ENCODE measurements at places on chromosomes 4 and X.

DNA sequence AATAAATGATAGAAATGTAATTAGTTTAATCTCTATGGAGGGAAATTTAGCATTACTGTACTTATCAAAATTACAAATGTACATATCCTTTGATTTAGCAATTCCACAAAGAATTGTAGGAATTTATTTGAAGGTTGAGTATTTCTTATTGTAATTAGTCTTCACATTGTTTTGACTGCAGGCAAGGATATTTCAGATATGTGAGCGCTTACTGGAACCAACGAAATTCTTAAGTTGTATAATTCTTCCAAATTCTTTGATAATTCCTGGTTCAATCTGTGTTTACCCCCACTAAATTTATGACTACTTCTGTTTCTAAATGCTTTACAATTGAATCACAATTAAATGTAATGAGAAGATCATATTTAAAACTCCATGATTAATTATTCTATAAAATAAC lies 26.9 kb upstream of the WWC2 start:
- DNase-seq: no peak

DNA sequence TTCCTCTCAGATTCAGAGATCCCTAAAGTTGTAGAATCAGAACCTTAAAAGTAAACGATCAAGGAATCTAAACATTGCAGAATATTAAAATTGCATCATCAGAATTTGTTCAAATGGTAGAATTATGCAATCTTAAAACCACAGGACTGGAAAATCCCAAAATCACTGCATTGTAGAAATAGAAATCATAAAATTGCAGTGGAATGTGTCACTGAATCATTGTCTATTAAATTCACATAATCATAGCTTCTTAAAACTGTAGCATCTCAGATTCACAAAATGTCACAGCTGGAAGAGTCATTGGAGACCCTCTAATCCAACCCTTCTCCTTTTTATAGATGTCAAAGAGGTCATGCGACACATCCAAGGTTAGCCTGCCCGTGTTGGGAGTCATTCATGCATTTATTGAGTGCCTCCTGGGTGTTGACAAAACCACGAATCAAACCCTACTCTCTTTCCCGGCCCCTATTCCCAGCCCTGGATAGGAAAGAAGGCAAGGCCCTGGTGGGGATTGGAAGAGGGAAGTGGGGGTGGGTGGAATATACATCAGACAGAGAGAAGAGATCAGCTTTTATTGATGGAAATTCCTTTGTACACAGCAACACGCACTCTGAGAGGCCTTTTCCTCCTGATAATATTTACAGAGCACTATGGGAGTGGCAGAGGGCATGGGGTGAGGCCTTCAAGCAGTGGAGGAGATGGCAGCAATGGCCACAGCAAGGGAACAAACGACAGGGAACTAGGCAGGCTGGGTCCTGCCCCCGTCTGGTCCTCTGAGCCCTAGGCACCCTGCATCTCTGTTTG lies 15.4 kb downstream of the IQSEC2 start:
- no peak for DNase-seq

DNA sequence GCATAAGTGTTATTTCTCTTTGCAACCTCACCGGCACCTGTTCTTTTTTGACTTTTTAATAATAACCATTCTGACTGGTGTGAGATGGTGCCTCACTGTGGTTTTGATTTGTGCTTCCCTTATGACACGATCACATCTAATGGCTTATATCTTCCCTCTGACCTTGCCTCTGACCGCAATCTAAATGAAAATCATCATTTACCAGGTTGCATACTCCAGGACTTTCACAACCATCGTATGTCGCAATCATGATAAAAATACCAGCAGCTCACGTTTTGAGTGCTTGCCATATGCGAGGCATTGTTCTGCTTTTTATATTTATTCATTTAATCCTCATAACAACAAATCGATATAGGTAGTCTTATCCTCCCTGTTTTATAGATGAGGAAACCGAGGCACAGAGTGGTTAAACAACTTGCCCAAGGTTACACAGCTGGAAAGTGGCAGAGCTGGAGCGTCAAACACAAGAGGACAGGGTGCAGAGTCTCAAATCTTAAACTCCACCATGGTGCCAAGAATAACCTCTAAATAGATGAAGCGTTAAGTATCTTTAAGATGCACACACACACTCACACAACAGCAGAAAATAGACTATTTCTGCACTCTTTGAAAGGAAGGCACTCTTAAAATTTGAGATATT lies 102.2 kb downstream of the SEL1L3 start:
- DNase-seq: no peak

DNA sequence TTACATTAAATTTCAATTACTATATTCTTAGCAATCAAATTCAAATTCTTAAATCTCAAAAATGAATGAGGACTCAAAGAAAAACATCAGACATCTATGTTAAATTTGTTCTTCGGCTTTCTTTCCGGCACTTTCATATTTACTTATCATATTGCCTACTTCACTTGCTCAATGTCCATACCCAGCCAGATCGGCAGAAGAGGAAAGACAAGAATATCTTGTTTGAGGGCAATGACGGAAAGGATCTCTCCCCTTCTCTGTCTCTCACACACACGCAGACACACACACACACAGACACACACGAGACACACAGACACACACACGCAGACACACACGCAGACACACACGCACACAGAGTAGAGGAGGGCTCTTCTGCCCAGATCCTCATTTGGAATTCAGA lies 13.2 kb upstream of the IRF2 start:
- no peak for DNase-seq

DNA sequence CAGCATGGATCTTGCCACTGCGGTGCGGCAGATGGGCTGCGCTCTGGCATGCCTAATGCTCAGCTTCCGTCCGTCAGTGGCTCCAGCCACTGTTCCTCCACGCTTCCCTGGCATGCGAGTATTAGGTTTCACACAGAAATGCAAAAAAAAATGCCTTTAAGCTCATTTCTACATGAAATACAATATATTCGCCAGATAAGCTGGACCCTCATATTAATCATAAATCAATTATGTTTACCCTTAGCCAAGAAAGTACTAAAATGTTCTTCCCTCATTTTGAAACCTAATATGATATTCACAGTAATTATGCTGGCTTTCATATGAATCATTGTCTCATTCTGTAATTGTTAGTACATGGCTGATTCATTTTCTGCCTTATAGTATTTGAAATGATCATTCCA lies 115.5 kb upstream of the FAM241A start:
- DNase-seq: no peak

DNA sequence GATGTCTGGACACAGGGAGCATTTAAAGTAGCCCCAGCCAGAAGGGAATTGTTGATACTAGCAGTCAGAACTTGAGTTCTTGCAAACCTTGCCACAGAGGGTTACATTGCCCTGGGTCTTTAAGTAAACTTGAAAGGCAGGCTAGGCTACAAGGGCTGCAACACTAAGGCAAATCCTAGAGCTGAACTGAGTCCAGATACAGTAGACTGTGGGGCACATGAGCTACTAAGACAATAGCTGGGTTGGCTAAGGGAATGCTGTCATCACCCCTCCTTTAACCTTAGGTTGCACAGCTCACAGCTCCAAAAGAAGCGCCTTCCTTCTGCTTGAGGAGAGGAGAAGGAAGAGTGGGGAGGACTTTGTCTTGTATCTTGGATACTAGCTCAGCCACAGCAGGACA lies 35.6 kb downstream of the SH3BGRL start:
- DNase-seq: no peak

DNA sequence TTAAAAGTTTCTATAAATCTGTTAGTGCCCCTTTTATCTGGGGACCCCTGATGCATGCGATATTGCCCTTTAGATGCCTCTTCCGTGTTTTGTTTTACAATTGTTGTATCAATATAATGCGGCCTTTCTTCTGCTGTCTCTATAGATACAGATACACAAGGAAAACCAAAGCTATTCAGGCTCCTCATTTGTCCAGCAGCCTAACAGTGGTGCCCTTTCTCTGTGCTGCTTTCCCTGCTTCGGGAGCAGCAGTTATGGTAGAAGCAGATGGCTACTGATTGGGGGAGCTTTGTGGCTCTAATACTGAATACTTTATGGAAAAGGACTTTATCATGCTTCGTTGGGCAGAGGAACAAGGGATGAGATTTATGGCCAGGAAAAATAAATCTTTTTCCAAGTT lies 10.6 kb upstream of the PRDM8 start:
- no peak for DNase-seq

DNA sequence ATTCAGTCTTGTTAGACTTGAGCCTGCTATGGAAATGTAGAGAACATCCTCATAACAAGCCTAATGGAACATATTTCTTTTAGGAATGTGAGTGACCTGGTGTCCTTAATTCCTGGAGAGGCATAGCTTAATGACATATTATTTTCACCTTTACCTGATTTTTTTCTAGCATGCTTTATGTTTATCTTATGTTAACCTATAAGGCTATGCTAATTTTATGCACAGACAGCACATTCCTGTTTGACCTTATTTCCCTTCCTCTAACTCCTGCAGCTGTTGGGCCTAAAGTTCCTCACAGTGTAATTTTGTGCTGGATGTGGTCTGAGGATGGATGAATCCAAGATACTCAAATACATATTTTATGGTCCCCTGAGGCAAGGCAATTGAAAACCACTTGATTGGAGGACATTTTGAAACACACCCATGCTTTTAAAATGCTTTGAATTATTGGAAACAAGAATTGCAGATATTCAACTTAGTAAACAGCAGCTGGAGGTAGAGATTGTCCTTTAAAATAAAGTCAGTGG lies 111.5 kb downstream of the LARP7 start:
- DNase-seq: no peak

GRCh38 chrX:68934421-68934820 lies 105.6 kb downstream of the EFNB1 start:
- DNase-seq: no peak

DNA sequence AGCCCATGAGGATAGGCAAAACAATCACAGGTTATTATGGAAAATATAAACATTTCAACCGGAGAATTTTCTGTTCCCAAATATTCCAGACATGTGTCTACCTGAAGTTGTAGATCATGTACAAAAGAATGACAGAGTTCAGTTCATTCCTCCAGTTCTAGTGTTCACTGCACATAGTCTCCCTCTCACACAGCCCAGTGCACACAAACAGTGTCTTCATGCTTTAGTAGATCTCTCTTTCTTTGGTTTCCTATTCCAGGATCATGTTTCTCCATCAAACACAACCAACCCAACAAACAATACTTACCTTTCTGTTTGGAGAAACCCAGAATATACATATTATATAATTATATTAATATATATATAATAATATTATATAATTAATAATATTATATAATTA lies 671.9 kb downstream of the TRIML1 start:
- no peak for DNase-seq

DNA sequence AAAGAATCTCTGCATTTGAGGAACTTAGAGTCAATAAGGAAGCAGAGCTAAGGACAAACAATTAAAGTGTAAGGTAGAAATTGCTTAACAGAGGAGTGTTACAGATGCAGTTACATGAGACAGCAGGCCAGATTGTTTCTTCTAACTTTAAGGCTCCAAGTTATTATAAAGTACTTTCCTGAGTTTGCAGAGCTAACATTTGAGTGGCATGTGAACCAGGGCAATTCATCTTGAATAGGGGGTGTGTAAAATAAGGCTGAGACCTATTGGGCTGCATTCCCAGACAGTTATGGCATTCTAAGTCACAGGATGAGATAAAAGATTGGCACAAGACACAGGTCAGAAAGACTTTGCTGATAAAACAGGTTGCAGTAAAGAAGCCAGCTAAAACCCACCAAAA lies 7.6 kb upstream of the LNX1 start:
- DNase-seq: no peak

- DNase-seq: no peak
Observed at GRCh38 chrX:133726642-133727041, 258.8 kb downstream of the GPC3 start.

- no peak for DNase-seq
Observed at GRCh38 chrX:21408307-21408706, 34.1 kb downstream of the CNKSR2 start.

- no peak for DNase-seq
Observed at GRCh38 chr4:164621886-164622521, 131.9 kb upstream of the SMIM31 start.

DNA sequence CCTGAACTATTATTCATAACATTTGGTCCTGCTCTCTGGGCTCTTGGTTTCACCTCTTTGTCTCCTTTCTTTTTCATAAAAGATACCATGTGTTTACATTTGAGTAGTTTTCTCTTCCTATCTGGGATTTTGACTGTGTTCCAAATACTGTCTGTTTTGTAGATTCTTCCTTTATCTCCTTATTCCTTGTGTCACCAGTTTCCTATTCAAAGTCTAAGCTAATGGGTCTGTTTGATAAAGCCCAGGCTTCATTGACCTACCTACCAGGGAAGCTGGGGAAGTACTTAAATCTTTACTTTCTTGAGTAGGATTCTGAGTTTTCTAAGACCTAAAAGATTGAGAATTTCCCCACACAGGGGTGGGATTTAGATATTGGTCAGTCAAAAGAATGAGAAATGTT lies 409.5 kb downstream of the RAPGEF2 start:
- no peak for DNase-seq

- no peak for DNase-seq
Observed at GRCh38 chr4:172950990-172951389, 217.6 kb upstream of the GALNT7 start.

GRCh38 chr4:98394134-98394533 lies 132.9 kb downstream of the RAP1GDS1 start:
- DNase-seq: no peak

GRCh38 chr4:24876431-24876830 lies 36.4 kb downstream of the CCDC149 start:
- no peak for DNase-seq

GRCh38 chr4:145041378-145041777 lies 56.6 kb downstream of the ANAPC10 start:
- DNase-seq: no peak

- no peak for DNase-seq
Observed at GRCh38 chr4:42464550-42465094, 67.3 kb downstream of the SHISA3 start.

DNA sequence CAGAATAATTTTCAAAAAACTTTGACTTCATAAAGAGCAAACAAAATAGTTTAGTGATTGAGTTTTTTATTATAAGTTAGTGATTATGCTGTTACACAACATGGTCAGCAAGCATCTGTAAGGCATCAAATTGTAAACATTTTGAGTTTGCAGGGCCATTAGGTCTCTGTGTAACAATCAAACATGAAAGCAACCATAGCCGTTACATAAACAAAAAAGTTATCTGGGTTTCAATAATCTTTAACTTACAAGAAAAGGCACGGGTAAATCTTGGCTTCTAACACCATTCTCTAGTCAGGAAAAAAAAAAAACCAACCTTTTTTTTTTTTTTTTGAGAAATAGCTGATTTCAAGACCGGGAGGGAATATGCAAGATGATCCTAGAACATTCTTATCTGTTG lies 1941.1 kb downstream of the PCDH7 start:
- DNase-seq: no peak

- DNase-seq: no peak
Observed at GRCh38 chr4:7045961-7046921, 3.1 kb downstream of the TADA2B start.

DNA sequence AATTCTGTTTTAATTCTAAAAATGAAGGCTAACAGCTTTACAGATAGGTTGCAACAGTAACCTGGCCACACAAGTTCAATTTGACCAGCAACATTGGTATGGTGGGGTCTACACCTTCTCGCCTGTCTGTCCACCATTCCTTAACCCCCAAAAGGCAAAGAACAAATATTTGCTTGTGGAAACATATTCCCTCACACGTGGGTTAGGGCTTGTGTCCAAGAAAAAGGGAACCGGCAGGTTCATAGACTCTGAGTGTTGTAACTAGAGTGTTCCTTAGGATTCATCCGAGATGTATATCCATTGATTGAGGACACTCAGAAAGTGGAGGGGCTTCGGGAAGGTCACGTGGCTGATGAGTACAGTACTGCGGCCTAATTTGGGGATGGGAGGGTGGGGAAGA lies 54.1 kb downstream of the C4orf51 start:
- no peak for DNase-seq
